Thyroid gland (tissue), 4 donors: ENCODE measurements at places on chromosomes 2 and 18. TPM values are rescaled to one million over a fixed set of nuclear protein-coding genes. Genes with fewer than 3 reads are reported as not detected.

Gene GAL3ST2
- not detected for total RNA-seq

- H3K27me3 ChIP-seq, result no peaks in the 10 kb centered on the region
- no peak for DNase-seq
- H3K27ac ChIP-seq, result no peak overlapping the region
Measured at GRCh38 chr2:145065342-145065741, 545.4 kb upstream of the ZEB2 start.

DNA sequence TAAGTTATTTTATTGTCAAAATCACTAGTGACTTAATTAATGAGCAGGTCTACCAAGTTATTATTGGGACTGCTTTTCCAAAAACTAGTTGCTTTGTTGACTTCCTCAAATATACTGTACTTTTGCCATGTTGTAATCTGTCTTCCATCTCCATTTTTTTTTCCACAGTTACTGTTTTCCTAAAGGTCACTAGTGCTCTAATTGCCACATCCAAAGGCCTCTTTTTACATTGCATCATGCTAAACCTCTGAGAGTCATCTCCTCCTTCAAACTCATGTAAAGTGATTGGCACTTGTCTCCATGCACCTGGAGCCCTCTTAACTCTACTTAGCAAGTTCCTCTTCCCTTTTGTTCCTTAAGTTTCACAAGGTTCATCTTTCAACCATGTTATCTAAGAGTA, 11.8 kb downstream of the PMAIP1 start:
- no peaks in the 10 kb centered on the region for H3K27me3 ChIP-seq
- H3K4me1 ChIP-seq, result no peaks in the 10 kb centered on the region
- no peak overlapping the region for H3K27ac ChIP-seq

DNA sequence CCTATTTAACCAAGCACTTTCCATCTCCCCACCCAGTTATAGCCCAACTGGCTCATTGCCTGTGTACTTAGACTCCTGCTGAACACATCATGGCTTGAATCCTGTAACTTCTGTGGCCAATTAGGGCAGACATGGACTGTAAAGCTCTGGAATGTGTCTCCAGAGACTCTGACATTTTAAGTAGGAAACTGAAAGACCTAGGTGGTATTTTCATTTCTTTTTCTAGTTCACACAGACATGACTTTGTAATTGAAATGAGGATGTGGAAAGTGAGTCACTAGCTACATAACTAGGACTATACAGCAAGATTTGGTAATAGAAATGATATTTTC, 12.2 kb downstream of the DOK1 start:
- H3K36me3 ChIP-seq, result no peaks in the 10 kb centered on the region
- no peaks in the 10 kb centered on the region for H3K4me1 ChIP-seq
- H3K4me3 ChIP-seq, result no peak overlapping the region
- no peaks in the 10 kb centered on the region for H3K27me3 ChIP-seq
